ENCODE measurements at places on chromosomes 1 and 21.

GRCh38 chr1:201455098-201455497, 13.9 kb downstream of the PHLDA3 start:
- DNase-seq, result no peak

DNA sequence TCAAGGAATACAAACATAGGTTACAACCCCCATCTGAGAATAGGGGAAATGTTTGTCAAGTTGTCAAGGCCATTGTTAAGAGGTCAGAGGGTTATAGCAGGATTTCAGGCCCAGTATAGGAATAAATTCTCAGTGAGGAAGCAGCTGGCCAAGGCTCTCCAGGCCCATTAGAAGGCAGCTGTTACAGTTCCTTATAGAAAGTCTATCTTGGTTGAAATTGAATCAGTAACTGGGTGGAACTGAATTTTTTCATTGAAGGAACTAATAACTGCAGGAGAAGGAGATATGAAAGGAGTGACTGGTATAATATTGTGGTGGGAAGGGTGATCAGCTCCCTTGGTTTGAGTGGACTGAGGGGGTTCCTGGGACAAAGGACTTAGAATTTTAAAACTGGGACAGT, 134.1 kb downstream of the CYYR1 start:
- DNase-seq, result no peak

- DNase-seq, result no peak
Observed at GRCh38 chr1:50605186-50605875, 182.1 kb upstream of the DMRTA2 start.

GRCh38 chr1:213968146-213968825, 19.5 kb upstream of the PROX1 start:
- DNase-seq, result no peak

DNA sequence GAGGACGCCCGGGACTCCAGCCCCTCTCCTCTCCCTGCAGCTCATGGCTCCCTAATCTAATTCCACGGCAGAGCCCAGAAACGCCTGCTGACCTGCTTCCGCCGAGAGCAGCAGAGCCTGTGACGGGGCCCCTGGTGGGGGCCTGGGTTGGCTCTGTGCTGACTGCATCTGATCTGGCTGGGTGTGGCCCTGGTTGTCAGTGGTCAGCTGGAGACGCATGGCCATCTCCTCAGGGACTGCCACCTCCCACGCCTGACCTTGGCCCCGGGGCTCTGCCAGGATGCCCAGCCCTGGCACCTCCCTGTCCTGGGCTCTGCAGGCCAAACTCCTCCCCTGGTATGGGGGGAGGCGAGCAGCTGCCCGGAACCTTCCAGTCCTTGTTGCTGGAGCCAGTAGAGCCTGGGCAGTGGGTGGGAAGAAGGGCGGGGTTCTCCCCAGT, 1.1 kb upstream of the PLCH2 start:
- no peak for DNase-seq

GRCh38 chr21:26843933-26844257, 1.3 kb downstream of the ADAMTS1 start:
- DNase-seq, result no peak

- no peak for DNase-seq
Observed at GRCh38 chr1:206713070-206713469, 28.4 kb downstream of the MAPKAPK2 start.

DNA sequence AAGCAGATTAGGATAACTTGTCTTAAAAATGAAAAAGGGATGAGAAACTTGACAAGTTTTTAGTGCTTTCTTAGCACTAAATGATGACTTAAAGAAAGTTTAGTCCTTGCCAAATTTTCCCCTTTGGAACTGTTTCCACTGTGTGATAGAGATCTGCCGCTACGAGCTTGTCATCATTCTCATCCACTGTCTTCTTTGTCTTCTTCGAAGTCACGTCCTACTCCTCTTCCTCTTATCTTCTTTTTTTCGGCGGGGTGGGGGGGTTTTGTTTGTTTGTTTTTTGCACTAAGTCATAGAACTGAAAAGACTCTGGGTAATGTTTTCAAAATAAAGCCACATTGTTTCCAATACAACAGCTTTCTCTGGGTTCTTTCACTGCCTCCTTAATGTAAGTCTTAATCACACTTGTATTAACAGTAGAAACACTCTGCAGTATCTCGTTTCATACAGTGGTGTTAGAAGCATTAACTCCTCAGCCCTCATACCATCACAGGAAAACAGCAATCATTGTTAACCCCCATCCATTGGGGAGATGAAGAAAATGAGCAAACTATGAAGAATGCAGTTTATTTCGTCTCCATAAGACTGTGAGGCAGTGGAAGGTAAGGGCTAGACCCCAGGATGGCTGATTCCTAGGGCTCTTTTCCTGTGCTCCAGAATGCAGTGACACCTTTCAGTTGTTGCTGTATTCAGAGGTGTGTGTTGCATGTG, 81.8 kb downstream of the OLFML2B start:
- no peak for DNase-seq

- no peak for DNase-seq
Observed at GRCh38 chr21:9837946-9838737, 683.2 kb upstream of the TPTE start.

DNA sequence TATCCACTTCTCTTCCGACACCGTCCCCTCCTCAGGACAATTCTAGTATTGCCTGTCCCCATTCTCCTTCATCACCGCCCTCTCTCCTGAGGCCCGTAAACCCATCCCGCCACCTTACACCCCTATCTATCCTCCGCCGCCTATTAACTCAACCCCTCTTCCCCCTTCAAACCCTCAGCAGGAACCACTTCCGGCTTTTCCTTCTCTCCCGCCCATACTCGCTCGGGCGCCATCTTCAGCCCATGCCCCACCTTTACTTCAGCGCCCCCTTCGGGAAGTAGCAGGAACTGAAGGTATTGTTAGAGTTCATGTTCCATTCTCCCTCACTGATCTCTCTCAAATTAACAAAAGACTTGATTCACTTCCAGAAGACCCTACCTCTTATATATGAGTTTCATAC, 31.6 kb downstream of the VN1R5 start:
- DNase-seq, result no peak

GRCh38 chr1:183473217-183473536, 878 bp downstream of the SMG7 start:
- no peak for DNase-seq

GRCh38 chr1:94063379-94063778, 57.6 kb downstream of the ABCA4 start:
- DNase-seq, result no peak

GRCh38 chr1:15272009-15272781, 25.2 kb downstream of the FHAD1 start:
- DNase-seq, result no peak

DNA sequence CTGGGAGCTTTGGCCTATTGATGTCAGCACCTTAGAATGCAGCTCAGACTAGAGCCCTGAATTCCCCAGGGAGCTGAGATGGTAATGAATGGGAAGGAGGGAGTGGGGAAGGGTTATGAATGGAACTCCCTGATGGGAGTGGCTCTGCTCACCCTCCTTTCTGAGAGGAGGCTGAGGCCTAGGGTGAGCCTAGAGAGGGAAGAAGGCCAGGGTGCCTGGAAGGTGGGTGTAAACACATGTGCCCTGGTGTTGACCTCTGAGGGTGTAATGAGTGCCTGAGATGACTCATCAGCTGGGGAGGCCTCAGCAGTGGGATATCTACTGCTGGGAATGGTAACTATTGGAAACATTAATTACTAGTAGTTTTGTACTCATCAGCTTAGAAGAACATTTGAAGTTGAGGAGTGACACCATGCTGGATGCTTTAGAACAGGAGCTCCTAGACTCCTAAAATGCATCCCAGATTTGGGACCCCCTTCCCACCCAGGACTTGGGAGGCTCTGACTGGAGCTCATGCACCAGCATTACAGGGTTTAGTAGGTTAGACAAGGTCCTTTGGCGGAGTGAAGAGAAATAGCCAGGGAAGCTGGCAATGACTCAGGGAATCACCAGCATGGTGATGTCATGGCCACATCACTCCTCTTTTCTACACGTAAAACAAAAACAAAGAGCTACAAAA, 16.0 kb upstream of the PIGV start:
- no peak for DNase-seq

DNA sequence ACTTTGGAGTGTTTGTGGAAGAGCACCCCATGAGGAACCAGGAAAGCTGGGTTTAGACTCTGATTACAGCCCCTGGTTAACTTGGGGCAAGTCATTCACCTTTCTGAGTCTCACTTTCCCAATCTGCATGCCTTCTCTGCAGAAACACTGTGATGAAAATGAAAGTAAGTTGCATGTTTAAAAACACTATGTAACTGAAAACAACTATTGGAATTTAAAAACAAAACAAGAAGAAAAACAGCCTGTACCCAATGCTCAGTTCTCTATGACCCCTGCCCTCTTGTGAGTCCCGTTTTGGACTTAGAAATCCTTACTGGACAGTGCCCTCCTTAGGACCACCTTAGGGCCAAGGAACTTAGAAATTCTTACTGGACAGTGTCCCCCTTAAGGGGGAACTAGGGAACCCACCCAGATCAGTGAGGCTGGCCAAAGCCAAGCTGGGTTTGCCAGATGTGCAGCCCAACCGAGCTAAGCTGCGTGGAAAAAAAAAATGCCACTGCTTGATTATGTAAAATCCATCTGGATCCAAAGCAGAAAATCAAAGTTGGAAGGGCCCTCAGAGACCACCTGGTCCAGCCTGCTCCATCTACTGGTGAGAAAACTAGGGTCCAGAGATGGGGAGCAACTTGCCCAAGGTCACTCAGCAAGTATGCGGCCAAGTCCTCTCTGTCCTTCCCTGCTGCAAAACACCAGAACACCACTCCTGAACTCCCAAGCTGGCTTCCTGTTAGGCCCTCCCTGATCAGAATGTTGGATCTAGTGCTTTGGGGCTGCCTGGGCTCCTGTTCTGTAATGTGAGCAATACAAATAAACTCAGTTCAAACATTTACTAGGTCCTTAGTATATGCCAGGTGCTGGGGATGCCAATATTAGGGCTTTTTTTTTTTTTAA, 77.7 kb downstream of the MRPL37 start:
- DNase-seq, result no peak

DNA sequence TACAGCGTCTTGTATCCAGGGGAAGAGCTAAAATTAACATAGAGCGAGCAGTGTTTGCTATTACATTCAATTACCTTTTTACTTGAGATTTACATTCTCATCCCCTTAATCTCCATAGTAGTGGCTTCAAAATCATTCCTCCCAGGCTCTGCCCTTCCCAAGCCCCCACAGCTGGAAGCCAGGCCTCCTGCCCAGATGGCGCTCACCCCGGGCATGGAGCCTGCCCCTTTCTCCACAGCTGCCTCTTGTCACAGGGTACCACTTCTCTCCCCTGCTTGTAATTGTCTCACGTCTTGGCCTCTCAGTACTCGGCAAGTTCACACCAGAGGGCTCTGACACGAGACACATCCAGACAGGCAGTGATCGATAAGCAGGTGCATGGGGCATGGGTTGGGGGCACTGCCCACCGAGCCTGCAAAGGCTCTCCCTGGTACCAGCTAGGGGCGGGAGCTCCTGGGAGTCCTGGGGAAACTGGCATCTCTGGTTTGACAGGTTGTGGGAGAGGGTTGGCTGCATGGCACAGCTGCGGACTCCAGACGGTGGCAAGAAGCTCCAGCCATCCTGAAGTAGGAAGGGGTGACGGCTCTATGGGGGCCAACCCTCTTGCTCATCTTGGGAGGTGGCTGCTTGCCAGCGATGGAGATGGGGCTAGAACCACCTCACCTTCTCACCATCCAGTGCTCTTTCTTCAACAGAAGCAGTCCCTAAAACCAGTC, 20.1 kb downstream of the CASZ1 start:
- DNase-seq, result no peak

DNA sequence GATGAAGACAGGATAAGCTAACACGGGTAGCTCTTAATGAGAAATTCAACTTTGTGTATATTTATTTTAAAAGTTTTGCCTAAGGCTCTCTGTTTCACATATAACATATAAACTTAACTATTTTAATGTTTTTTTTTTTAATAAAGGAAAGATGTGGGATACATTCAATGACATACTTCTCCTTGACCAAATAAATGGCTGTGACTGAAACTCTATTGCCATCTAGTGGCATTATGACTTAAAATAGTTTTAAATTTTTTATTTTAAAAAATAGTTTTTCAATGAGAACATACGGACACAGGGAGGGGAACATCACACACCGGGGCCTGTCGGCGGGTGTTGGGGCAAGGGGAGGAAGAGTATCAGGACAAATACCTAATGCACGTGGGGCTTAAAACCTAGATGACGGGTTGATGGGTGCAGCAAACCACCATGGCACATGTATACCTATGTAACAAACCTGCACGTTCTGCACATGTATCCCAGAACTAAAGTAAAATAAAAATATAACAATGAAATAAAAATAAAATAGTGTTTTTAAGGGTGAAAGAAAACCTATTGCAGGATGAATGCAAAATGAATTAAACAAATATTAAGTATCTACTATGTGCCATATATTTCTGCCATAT, 83.4 kb downstream of the LYST start:
- DNase-seq, result no peak

- no peak for DNase-seq
Observed at GRCh38 chr1:182731852-182732575, 47.6 kb upstream of the RGS8 start.

GRCh38 chr21:31180256-31181081, 142.2 kb upstream of the KRTAP19-8 start:
- no peak for DNase-seq

GRCh38 chr1:38062361-38063288, 16.0 kb upstream of the POU3F1 start:
- no peak for DNase-seq

GRCh38 chr1:162704673-162705424, 72.6 kb downstream of the DDR2 start:
- no peak for DNase-seq

DNA sequence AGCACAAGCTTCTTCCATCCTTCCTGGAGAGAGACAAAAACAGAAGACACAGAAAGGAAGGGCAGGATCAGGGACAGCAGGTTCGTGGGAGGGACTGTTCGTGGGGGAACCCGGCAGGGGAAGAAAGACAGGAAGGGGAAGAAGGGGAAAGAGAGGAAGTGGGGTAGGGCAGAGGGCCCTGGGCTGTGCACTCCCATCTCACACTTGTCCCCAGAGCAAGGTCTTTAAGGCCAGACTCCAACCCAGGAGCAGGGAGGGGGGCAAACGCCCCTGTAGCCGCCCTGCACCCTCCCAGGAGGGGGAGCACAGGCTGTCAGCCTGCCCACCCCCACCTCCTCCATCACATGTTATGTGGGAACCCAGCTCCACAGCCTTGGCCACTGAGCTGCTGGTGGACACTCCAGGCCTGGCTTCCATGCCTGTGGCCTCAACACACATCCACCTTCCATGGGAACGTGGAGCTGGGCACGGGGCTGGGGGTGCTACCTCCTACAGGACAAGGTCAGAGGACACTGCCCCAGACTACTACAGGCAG, 9.3 kb downstream of the SLC19A1 start:
- no peak for DNase-seq

- DNase-seq, result no peak
Observed at GRCh38 chr1:35488336-35488735, 68.9 kb downstream of the KIAA0319L start.

- DNase-seq, result no peak
Observed at GRCh38 chr1:19204446-19205266, 5.4 kb downstream of the UBR4 start.

Measured in stimulated activated CD4-positive, alpha-beta T cell treated with anti-CD3 and anti-CD28 coated beads, Interleukin-12 subunit alpha, Interleukin-12 subunit beta, amount 100 ng/mL, for 48 hours (primary cell).